ENCODE measurements at places on chromosomes 7 and 10.

- no peak for DNase-seq
Observed at GRCh38 chr7:139603282-139603681, 79.8 kb downstream of the CLEC2L start.

- DNase-seq: no peak
Observed at GRCh38 chr10:102068216-102068615, 3.1 kb downstream of the HPS6 start.

DNA sequence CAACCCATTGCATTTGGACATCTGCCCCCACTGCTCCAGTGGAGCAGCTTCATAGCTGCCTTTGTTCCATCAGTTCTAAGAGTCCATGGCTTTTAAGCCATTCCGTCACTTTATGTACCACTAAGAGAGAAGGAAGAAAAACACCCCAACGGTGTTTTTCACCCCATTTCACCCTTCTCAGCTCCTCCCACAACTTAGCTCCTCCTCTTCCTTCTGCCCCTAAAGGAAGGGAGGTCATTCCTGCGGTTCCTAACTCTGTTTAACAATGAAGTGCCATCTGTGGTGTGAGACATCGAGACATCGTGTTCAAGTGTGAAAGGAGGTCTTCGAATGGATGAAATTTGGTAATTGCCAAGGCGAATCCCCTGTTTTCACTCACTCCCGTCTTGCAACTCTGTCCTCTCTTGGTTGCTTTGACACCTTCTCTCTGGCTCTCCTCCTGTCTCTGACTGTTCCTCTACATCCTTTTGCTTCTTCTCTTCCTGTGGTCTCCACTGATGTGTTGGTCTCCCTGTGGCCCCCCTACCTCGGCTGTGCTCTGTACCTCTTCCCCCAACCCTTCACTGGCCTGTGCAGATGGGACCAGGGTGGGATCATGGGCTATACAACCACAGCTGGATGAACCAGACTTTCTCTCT lies 23.0 kb downstream of the SMKR1 start:
- DNase-seq: no peak

- DNase-seq: no peak
Observed at GRCh38 chr7:154390961-154391360, 338.8 kb downstream of the DPP6 start.

DNA sequence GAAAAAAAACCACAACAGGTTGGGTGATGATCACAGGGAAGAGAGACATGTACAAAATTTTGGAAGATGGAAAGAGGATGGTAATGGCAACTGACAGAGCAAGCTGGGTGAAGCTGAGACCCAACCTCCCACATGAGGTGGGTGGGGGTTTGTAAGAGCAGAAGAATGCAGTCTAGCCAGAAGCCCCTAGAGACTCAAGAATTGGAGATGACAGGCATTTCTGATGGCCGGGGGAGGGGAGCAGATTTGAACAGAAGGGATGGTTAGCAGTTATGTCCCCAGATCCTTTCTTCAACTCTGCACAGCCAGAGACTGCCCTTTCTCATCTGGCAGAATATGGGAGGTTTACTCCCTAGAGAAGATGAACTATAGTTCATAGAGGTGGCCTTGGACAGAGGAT lies 208.0 kb downstream of the GALNT17 start:
- no peak for DNase-seq

DNA sequence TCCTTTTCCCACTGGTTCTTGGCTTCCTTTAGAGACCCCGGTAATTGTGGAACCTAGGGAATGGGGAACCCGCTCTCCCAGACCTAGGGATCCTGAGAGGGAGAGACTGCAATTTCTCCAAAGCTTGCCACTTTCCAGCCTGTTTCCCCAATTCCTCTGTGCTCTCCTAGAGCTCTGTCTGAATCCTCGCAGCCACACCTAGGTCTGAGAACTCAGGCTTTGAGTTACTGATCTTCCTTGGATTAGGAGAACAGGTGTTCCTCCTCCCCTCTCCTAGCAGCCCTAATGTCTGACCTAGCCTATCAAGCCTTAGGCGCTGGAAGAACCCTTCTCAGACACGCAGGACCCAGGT lies 20.0 kb downstream of the WNT8B start:
- DNase-seq: no peak

GRCh38 chr7:8189625-8190024 lies 72.3 kb downstream of the ICA1 start:
- DNase-seq: no peak
